ENCODE measurements at places on chromosomes 5 and 9.

- peak overlapping the region; percentile 64 for H3K27ac ChIP-seq
- H3K27me3 ChIP-seq, result no peaks in the 10 kb centered on the region
- peak overlapping the region; percentile 90 for H3K4me3 ChIP-seq
- peaks cover 98% of the 10 kb centered on the region for H3K4me1 ChIP-seq
- no peak for DNase-seq
These were observed 6.5 kb downstream of the TRAF1 start for GRCh38 chr9:120919843-120920805.

- H3K36me3 ChIP-seq, result peaks cover 9% of the 10 kb centered on the region
- no peak overlapping the region for H3K4me3 ChIP-seq
- no peak for DNase-seq
These were observed 98.2 kb downstream of the OXCT1 start for GRCh38 chr5:41772056-41772455.

- H3K27ac ChIP-seq, result no peak overlapping the region
- no peaks in the 10 kb centered on the region for H3K27me3 ChIP-seq
- no peaks in the 10 kb centered on the region for H3K36me3 ChIP-seq
- no peak overlapping the region for H3K4me3 ChIP-seq
- no peak for DNase-seq
- no peaks in the 10 kb centered on the region for H3K4me1 ChIP-seq
These were observed 15.5 kb downstream of the TYRP1 start for GRCh38 chr9:12708562-12709298.

GRCh38 chr9:37897665-37898064, 6.3 kb downstream of the SLC25A51 start:
- no peak overlapping the region for H3K27ac ChIP-seq
- H3K4me1 ChIP-seq, result peaks cover 3% of the 10 kb centered on the region
- DNase-seq, result no peak

DNA sequence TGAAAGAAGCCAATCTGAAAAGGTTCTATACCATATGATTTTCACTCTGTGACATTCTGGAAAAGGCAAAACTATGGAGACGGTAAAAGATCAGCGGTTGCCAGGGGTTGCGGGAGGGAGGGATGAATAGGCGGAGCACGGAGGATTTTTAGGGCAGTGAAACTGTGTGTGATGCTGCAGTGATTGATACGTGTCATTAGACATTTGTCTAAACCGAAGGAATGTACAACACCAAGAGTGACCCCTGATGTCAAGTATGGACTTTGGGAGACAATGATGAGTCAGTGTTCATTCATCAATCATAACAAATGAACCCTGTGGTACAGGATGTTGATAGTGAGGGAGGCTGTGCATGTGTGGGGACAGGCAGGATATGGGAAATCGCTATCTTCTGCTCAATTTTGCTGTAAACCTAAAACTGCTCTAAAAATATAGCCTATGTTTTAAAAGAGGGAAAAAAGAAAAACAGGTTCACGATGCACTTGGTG, 34.4 kb downstream of the ERGIC1 start:
- H3K4me1 ChIP-seq, result peaks cover 9% of the 10 kb centered on the region
- no peak for DNase-seq
- no peaks in the 10 kb centered on the region for H3K27me3 ChIP-seq
- no peak overlapping the region for H3K4me3 ChIP-seq
- no peak overlapping the region for H3K27ac ChIP-seq

- H3K27ac ChIP-seq, result no peak overlapping the region
- no peaks in the 10 kb centered on the region for H3K36me3 ChIP-seq
- DNase-seq, result no peak
- H3K4me1 ChIP-seq, result peaks cover 1% of the 10 kb centered on the region
These were observed 31.7 kb downstream of the ALG2 start for GRCh38 chr9:99189887-99190596.

- no peak for DNase-seq
- H3K4me1 ChIP-seq, result no peaks in the 10 kb centered on the region
- no peaks in the 10 kb centered on the region for H3K36me3 ChIP-seq
- H3K4me3 ChIP-seq, result no peak overlapping the region
- H3K27me3 ChIP-seq, result no peaks in the 10 kb centered on the region
These were observed 97.6 kb downstream of the BASP1 start for GRCh38 chr5:17314907-17315471.

- DNase-seq, result no peak
- H3K36me3 ChIP-seq, result no peaks in the 10 kb centered on the region
- H3K27me3 ChIP-seq, result no peaks in the 10 kb centered on the region
- H3K4me1 ChIP-seq, result no peaks in the 10 kb centered on the region
These were observed 181.8 kb downstream of the DTWD2 start for GRCh38 chr5:118806571-118806970.

GRCh38 chr5:80973027-80973426, 12.9 kb downstream of the RASGRF2 start:
- DNase-seq, result no peak
- no peak overlapping the region for H3K27ac ChIP-seq
- peaks cover 39% of the 10 kb centered on the region for H3K4me1 ChIP-seq
- no peak overlapping the region for H3K4me3 ChIP-seq

DNA sequence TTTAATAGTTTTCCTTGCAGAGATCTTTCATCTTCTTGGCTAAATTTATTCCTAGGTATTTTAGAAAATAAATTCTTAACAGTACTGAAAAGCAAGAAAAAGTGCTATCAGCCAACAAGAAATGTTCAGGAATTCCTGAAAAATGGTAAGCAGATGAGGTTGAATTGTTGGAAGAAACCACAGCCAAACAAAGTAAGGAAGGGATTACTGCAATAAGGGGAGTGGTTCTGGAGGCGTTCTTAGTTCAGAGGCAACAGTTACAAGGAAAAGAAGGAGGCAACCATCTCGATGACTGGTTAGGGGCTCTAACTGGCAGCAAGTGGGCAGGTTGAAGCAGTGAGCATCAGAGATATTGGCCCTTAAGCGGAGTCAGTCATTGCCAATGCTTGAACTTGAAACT, 12.8 kb upstream of the OR13J1 start:
- no peaks in the 10 kb centered on the region for H3K36me3 ChIP-seq
- H3K4me3 ChIP-seq, result no peak overlapping the region
- H3K4me1 ChIP-seq, result no peaks in the 10 kb centered on the region
- DNase-seq, result no peak
- no peak overlapping the region for H3K27ac ChIP-seq
- no peaks in the 10 kb centered on the region for H3K27me3 ChIP-seq

DNA sequence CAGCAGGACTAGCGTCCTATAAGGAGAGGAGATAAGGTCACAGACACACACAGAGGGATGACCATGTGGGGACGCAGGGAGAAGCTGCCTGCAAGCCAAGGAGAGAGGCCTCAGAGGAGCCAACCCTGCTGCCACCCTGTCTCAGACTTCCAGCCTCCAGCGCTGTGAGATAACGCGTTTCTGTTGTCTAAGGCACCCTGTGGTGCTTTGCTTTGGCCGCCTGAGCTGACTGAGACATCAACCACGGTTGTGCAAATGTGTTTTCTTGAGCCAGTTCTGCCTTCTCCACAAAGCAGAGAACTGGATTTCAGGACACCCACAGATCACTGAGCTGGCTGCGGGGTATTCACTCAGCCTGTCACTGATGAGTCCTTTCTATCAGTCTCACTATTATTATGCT, 149.1 kb downstream of the NXNL2 start:
- H3K36me3 ChIP-seq, result no peaks in the 10 kb centered on the region
- DNase-seq, result no peak
- H3K4me1 ChIP-seq, result no peaks in the 10 kb centered on the region

- H3K27me3 ChIP-seq, result no peaks in the 10 kb centered on the region
- no peak for DNase-seq
- no peaks in the 10 kb centered on the region for H3K36me3 ChIP-seq
- H3K4me1 ChIP-seq, result no peaks in the 10 kb centered on the region
- no peak overlapping the region for H3K4me3 ChIP-seq
These were observed 201.9 kb upstream of the ANKH start for GRCh38 chr5:15073453-15073852.

DNA sequence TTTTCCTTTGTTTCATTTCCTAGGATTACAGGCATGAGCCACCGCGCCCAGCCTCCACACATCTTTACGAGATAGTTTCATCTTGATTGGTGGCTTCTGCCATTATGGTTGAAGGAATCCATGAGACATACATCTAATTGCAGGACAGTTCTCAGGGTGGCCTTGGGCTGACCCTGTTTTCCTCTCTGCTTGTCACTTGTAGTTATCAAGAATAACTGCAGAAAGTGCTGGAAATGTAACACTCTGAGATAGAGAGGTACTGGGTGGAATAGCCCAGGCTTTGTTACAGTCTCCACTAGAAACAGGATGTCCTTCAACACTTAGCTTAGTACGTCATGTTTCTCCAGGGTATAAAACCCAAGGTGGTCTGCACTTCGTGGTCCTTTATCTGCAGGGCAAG, 10.7 kb downstream of the UGT3A2 start:
- no peak overlapping the region for H3K27ac ChIP-seq
- no peaks in the 10 kb centered on the region for H3K36me3 ChIP-seq
- no peak for DNase-seq
- H3K4me3 ChIP-seq, result no peak overlapping the region
- no peaks in the 10 kb centered on the region for H3K27me3 ChIP-seq
- no peaks in the 10 kb centered on the region for H3K4me1 ChIP-seq

GRCh38 chr5:39362646-39363045, 1.6 kb downstream of the C9 start:
- H3K27me3 ChIP-seq, result peaks cover 2% of the 10 kb centered on the region
- no peaks in the 10 kb centered on the region for H3K36me3 ChIP-seq
- H3K4me1 ChIP-seq, result no peaks in the 10 kb centered on the region
- no peak overlapping the region for H3K4me3 ChIP-seq

DNA sequence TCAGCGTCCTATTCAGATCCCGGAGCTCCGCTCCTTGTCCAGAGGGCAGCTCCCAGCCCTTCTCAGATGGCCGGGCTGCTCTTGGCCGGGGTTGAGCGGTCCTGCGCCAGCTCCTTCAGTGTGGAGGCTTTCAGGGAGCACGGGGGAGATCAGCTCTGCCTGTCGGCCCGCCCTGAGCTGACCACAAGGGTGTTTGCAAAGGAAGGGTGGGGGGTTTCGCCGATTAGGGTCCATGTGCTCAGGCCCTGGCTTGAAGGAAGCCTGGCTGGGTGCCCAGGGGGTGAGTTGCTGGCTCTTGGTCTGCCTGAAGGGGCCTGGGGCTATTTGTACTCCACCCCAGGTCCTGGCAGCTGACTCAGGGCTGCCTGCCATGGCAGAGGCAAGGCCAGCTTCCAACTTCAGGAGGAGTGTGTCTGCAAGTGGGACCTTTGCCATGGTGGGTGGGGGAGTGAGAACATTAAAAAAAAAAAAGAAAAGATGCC, 250.1 kb upstream of the KLF4 start:
- no peak for DNase-seq
- H3K27ac ChIP-seq, result no peak overlapping the region
- H3K27me3 ChIP-seq, result no peaks in the 10 kb centered on the region
- no peaks in the 10 kb centered on the region for H3K4me1 ChIP-seq
- H3K36me3 ChIP-seq, result no peaks in the 10 kb centered on the region
- no peak overlapping the region for H3K4me3 ChIP-seq

DNA sequence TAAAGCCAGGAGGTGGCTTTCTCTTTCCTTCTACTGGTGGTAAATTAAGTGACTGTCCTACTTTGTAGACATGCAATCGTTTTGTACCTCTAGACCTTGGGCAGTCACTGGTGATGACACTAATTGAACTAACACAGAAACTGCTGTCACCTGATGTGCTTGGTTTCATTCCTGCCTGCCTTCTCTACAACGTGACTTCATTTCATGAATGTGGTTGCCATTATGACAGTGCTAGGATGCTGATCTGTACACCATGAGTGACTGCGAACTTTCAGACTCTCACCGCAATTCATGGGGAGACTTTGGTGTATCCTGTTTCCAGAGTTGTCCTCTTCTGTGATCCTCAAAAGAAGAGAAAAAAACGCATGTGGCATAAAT, 47.5 kb downstream of the UBE2QL1 start:
- no peak overlapping the region for H3K27ac ChIP-seq
- no peaks in the 10 kb centered on the region for H3K4me1 ChIP-seq
- no peaks in the 10 kb centered on the region for H3K36me3 ChIP-seq
- no peaks in the 10 kb centered on the region for H3K27me3 ChIP-seq
- H3K4me3 ChIP-seq, result no peak overlapping the region
- no peak for DNase-seq

DNA sequence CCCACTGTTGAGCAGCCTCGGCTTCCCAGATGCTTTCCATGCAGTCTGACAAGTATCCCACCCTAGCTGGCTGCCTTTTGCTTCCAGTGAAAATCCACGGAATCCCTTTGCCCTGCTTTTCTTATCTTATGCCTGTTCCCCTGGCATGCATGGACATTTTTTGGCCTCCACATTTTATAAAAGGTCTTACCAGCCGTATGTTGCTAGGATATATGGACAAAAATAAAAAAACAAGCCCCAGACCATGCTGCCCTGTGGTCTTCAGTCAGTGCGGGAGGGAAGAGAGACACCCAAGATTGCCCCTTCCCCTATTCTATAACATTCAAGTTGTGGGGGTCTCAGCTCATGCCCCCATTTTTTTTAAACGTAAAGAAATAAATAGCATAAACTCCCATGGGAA, 129.6 kb downstream of the COL23A1 start:
- DNase-seq, result no peak
- H3K4me1 ChIP-seq, result no peaks in the 10 kb centered on the region
- H3K4me3 ChIP-seq, result no peak overlapping the region

GRCh38 chr9:114754581-114754980, 51.3 kb downstream of the TNFSF15 start:
- no peaks in the 10 kb centered on the region for H3K36me3 ChIP-seq
- no peak overlapping the region for H3K4me3 ChIP-seq
- H3K27me3 ChIP-seq, result no peaks in the 10 kb centered on the region
- H3K4me1 ChIP-seq, result peaks cover 6% of the 10 kb centered on the region

DNA sequence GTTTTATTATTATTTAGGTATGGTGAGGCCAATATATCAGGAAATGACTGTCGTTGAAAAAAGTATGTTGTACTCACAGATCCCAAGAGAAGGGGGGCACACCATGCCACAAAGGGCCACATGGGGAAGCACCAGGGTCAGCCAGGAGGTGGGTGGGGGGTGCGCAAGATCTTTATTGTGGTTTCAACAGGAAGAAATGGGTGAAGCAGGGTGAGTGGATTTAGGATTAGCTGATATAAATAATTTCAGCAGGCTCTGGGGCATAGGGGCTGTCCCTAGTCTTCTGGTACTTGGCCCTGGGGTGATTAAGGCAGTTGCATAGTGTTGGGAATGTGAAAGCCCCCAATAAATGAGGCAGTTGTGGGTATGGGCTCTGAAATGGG, 8.6 kb downstream of the PDCD1LG2 start:
- no peaks in the 10 kb centered on the region for H3K36me3 ChIP-seq
- no peak overlapping the region for H3K4me3 ChIP-seq
- no peaks in the 10 kb centered on the region for H3K27me3 ChIP-seq
- no peak overlapping the region for H3K27ac ChIP-seq

GRCh38 chr5:54595721-54596120, 78.2 kb downstream of the SNX18 start:
- DNase-seq, result no peak
- H3K4me3 ChIP-seq, result no peak overlapping the region
- no peaks in the 10 kb centered on the region for H3K27me3 ChIP-seq
- no peak overlapping the region for H3K27ac ChIP-seq
- no peaks in the 10 kb centered on the region for H3K4me1 ChIP-seq

DNA sequence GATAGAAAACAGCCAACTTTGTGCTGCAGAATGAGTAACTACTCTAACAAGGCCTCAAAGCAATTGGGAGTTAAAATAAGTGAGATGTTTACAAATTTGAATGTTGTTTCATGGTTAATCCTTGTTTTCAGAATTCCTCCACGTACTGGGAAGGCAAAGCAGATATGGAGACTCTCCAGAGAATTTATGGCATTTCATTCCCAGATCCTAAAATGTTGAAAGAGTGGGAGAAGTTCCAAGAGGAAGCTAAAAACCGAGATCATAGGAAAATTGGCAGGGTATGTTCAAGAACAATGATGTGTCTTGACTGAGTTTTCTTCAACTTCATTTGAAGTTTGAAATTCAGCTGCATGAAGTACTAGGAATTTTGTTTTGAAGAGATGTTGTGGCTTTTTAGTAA, 16.4 kb downstream of the TARS1 start:
- peaks cover 88% of the 10 kb centered on the region for H3K36me3 ChIP-seq
- no peaks in the 10 kb centered on the region for H3K27me3 ChIP-seq
- no peak overlapping the region for H3K4me3 ChIP-seq
